AG20443 (cell line): ENCODE measurements at places on chromosomes 5 and 9.

DNA sequence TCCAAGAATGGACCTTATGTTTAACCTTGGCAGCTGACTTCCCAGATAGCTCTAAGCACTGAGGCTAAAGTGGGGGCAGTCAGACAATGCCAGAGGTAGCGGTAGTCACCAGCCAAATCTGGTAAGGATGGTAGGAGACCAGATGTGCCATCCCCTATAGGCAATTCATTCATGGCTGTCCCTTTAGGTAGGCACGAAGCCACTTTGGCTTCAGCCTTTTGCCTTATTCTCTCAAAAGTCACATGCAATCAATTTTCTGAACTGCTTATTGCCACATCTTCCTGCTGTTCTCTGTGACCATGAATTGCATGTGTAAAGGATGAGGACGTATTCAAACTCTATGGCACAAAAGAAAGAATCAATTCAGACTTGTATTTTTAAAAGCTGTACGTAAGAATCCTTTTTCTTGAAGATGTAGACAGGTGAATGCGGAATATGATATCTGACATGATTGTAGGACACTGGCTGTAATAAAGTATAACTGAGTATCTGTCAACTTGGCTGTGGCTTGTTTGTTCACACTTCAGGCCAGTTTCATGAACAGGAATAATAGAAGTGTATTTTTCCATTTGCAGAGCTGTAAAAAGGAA lies 611.7 kb downstream of the NR2F1-AS1 start:
- DNase-seq = no peak

- no peak for DNase-seq
Measured at GRCh38 chr5:143207058-143207457, 196.4 kb downstream of the NR3C1 start.

GRCh38 chr5:169670769-169671525 lies 33.9 kb downstream of the DOCK2 start:
- DNase-seq = no peak

GRCh38 chr5:122473138-122473843 lies 161.3 kb downstream of the SNCAIP start:
- DNase-seq = no peak

GRCh38 chr9:93319301-93319991 lies 132.0 kb upstream of the FAM120A start:
- DNase-seq = peak; percentile 7

DNA sequence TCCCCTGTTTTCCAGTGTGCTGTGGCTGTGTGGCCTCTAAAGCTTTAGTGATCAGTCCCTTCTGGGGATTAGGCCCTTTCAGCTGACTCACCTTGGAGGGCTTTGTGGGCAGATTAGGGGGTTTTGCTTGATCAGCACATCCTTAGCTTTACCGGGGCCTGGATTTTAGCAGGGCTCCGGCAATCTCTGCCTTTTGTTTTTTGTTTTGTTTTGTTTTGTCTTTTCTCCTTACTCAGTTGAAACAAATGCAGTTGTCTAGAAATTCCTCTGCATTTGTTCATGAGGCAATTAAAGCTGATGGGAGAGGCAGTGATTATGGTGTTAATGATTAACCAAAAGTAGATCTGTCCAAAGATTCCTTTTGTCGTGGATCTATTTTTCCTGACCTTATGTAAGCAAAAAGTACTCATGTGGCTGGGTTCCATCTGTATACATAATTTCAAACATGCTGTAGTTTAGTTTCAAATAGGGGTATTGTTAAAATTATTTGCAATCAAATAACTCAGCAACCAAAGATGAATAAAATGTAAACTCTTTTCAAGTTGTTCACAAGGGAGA lies 5.2 kb upstream of the TDRD7 start:
- DNase-seq = no peak

DNA sequence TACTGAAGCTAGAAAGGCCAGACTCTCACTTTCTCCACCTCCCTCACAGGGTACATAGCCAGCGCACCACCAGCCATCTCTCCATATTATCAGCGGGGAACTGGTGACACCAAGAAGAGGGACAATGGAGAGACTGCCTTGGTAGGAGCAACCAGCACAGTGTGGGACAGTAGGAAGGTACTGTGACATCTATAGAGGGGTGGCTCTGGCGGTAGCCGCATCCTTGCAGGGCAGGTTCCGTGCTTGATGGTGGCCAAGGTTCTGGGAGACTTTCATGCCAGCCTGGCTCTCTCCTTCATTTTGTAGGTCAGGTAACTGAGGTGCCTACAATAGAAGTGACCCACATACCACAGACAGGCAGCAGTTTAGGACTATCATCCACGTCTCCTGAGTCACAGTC lies 65.5 kb upstream of the SMIM23 start:
- no peak for DNase-seq

- DNase-seq = no peak
Measured at GRCh38 chr5:132098621-132099020, 25.0 kb downstream of the CSF2 start.

- DNase-seq = no peak
Measured at GRCh38 chr9:2209400-2209799, 194.3 kb downstream of the SMARCA2 start.

GRCh38 chr9:136851941-136852663 lies at the start of gene MAMDC4:
Gene MAMDC4, plus strand, starts transcription at chr9:136852346. Its CDS starts 71 bp downstream, at chr9:136852417.
- DNase-seq = no peak

DNA sequence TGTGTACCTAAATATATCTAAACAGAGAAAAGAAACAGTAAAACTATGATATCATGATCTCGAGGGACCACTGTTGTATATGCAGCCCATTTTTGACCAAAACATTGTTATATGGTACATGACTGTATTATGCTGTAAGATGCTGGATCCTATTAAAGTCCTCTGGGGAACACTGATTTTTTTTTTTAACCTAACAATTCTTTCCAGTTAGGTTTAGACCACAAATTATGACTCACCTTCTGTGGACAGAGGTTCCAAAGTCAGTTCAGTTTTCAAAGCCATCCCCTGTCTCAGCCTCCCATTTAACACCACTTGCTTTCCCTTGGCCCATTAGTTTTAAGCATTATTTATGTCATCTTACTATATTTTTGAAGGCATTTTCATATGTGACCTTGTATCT lies 27.1 kb downstream of the TRMO start:
- DNase-seq = no peak

GRCh38 chr5:173304591-173304988 lies 23.6 kb downstream of the STC2 start:
- DNase-seq = no peak

- DNase-seq = no peak
Measured at GRCh38 chr5:1387059-1387755, 42.3 kb upstream of the CLPTM1L start.

DNA sequence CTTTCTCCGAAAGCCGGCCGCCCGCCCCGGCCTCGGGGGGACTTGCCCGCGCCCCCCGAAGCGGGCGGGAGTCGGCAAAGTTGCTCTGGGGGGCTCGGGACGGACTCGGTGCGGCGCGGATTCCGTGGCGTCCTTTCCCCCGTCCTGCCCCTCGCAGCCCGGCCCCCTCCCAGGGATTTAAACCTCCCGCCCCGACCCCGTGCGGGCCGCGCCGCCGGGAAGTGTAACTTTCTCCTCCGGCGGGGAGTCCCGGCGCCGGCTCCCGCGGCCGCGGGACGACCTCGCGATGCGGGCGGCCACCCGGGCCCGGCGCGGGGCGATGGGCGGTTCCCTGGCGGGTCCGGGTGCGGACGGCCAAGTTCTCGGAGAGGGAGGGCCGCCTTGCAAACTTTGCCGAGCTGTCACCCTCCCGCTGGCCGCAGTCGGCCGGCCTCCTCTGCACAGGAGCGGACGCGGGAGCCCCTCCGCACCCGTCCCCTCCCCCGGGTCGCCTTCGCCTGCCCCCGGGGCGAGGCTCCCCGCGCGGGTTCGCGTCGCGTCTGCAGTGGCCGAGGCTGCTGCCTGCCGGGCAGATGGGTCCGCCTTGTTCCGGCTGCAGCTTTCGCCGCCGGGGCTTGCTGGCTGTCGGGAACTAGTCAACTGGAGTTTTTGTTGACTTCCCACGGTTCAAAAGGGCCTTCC lies 732 bp downstream of the PBX3 start:
- DNase-seq = peak; percentile 61

DNA sequence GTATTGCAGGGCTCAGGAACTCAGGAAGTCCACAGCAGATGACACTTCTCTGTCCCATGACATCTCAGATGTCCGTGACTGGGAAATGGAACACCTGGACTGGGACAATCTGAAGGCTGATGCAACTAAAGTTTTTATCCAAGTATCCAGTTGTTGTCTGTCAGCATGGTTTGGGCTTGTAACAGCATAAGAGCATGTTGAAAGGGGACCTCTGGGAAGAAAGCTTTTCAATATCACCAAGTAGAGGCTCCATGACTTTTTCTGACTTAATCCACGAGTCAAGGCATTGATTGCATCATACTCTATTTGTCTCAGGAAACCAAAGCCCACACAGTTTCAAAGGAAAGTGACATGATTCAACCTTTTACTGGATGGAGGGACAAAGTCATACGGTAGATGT lies 807.7 kb downstream of the MTRR start:
- no peak for DNase-seq

- peak; percentile 91 for DNase-seq
Measured at GRCh38 chr5:136053336-136054141, 24.8 kb downstream of the TGFBI start.

- no peak for DNase-seq
Measured at GRCh38 chr5:74608736-74609601, 31.6 kb downstream of the ENC1 start.

DNA sequence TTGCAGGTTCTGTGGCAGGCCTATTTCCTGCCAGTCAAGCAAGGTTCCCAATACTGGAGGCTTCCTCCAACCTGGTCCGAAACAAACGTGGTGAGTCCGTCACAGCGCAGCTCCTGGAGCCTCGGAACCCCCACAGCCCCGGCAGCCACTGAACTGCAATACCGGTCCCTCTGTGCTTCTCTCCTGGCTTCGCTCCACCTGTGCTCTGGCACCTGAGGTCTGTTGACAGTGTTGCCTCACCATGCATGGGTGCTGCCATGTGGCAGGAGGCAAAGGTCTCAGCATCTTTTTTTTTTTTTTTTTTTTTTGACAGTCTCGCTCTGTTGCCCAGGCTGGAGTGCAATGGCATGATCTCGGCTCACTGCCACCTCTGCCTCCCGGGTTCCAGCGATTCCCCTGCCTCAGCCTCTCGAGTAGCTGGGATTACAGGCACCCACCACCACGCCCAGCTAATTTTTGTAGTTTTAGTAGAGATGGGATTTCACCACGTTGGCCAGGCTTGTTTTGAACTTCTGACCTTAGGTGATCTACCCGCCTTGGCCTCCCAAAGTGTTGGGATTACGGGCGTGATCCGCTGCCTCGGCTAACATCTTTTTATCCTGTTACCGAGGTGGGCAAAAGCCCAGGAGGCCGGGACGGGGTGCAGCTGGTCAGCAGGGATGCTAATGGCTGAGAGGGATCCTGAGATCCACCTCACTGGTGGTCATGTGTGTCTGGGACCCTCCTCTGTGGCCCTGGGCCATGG lies 57.1 kb upstream of the RNU6ATAC start:
- DNase-seq = no peak

GRCh38 chr5:148810823-148811222 lies 15.6 kb upstream of the ADRB2 start:
- DNase-seq = no peak

DNA sequence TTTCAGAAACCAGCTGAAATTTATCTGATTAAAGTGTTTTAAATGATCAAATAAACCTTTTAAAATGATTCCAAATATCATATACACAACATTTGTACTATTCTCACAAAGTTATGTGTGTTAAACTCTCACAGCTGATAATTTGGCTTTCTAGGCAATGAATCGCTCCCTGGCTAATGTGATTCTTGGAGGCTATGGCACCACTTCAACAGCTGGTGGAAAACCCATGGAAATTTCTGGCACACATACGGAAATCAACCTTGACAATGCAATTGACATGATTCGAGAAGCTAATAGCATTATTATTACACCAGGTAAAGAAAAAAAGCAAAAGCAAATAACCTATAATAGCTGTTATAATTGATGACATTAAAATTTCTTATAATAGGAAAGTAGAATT lies 72.4 kb downstream of the NNT start:
- no peak for DNase-seq

DNA sequence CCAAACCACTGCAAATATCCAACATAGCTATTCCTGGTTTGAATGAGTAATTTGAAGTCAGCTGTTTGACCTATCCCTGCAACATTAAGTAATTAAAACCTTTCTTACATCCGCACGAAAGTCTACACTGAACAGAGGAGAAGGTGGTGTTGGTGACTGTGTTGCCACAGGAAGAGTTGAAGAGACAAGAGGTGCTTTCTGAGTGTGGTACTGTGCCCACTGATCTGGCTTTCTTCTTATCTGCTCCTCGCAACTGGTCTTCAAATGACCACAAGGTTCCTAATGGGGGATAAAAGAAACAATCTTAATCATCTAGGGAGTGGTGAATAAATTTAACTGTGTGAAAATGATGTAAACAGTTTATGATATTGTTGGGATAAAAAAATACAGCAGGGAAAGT lies 29.4 kb upstream of the PDCL start:
- no peak for DNase-seq

- peak; percentile 27 for DNase-seq
Measured at GRCh38 chr5:103397739-103398581, 139.4 kb downstream of the MACIR start.

GRCh38 chr9:101626295-101626694 lies 31.5 kb upstream of the PPP3R2 start:
- DNase-seq = no peak

DNA sequence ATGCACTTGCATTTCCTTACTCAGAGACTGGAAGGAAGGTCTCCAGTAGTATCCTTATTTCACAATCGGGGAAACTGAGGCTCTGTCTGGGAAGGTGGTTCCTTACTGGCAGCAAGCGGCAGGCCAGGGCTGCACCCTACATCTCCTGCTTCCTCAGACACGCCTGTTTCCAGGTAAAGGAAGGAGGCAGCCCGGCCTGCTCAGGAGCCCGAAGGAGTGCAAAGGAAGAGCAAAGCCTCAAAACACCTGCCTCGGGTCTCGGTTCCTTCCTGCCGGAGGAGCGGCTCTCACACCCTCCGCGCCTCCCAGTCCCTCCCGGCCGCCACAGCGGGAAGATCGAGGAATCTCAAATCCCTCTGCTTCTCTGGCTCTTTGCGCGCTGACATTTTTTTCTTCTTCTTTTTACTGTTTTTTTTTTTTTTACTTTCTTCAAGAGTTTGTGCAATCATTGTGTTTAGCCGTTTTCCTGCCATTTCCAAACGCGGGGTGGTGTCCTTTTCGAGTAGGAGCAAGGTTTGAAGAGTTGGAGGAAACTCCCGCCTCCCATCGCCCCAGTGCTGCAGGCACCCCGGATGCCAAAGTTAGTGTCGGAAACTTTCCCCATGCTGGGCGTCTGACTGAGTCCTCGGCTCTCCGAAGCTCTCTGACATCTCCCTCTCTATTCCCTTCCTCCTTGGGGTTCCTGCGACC lies 1.0 kb downstream of the GGTA1 start:
- DNase-seq = peak; percentile 44

GRCh38 chr5:158164296-158165047 lies 305.5 kb upstream of the CLINT1 start:
- no peak for DNase-seq

- DNase-seq = peak; percentile 25
Measured at GRCh38 chr9:87069690-87070089, 122.4 kb upstream of the GAS1 start.
